ENCODE measurements at places on chromosomes 16 and 17.
A peak's percentile ranks its signal among the peaks of the same experiment; 100 is the strongest.

DNA sequence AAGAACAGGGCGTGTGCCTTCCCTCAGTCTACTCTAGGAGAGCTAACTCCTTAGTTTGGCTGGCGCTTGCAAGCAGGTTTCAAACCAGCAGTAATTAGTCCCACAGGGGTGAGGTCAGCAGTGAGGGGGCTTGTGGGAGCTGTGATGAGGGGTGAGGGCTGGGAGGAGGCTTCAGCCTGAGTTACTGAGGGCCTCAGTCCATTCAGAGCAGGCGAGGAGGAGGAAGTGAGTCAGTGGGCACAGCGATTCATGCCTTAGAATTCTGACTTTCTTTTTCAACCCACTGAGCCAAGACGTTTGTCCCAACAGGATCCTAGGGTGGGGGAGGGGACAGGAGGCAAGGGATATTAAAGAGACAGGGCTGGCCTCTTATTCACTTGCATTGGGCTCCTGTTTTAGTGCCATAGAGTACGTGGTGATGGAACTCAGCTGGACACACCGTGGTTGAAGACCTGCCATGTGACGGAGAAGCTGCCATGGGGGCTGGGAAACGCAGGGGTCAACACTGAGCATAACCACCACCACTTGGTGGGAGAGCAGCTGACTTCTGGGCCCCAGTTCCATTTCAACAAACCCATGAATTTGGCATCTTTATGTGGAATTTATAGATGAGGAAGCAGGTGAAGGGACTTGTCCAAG is 8.3 kb upstream of the ITGA3 start:
- DNase-seq: no peak

GRCh38 chr17:48190871-48191270 is 83.3 kb downstream of the SNX11 start:
- no peak for DNase-seq

- DNase-seq: no peak
Observed at GRCh38 chr16:373848-374615, 3.7 kb upstream of the MRPL28 start.

DNA sequence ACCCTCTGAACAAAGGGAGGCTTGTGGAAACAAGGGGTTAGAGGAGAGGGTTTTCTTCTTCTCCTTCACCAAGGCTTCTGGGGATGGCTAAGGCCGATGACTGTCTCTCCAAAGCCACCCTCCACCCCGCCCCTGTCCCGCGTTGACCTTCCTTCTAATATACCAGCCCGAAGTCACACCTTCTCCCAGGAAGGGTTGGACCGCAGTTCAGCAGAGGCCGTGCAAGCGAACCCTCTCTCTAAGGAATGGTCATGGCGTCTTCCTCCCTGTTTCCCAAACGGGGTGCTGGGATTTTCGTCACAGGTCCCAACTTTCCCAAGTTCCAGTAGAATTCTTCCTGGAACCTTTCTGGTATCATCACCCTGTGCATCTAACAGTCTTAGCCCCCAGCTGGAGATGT is 49.4 kb downstream of the FZD2 start:
- DNase-seq: no peak

- peak; percentile 31 for DNase-seq
Observed at GRCh38 chr17:82519971-82520903, 705 bp downstream of the FOXK2 start.

DNA sequence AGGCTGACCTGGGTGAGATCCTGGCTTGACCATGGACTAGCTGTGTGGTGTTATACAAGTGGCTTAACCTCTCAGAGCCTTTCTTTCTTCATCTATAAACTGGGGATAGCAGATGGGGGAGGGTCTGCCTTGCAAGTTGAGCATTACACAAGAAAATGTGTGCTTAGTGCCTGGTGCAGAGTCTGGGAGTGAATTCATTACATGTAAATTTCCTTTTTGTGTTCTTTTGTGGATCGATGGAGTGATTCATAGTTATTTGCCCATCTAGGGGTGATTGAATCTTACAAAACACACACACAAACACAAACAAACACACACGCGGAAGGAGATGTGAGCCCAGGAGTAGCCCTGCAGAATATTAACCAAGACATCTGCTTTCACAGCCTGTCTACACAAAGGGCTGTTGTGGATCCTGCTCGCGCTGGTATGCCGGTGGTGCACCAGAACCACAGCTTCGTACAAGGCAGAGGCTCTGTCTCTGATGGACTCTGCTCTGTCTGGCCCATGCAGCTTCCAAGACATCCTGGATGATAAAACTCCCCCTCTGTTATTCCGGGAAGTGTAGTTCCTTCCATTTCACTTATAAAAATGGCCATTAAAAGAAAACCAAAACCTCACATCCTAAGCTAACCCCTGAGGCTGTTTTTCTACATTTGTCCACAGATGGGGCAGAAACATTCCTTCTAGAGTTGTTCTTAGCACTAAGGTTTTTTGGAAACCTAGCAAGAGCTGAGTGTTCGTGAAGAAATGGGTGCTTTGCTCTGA is 86.1 kb downstream of the UTP18 start:
- no peak for DNase-seq

DNA sequence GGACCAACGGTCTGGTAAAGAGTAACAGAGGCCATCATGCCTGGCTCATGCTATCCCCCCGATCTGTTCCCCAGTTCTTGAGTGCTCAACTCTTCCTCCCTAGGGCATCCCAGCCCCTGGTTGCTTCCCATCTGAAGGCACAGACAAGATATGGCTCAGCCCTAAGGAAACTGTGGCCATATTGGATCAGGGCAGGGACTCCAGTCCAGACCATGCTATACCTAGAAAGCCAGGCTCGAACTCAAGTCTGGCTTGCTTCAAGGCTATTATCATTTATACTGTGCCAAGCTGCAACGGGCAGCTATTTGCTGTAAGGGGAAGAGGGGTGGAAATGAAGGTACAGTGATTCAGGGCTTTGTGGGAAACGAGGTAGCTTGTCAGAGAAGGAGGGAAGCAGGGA is 2.8 kb downstream of the UBTF start:
- no peak for DNase-seq

- peak; percentile 57 for DNase-seq
Observed at GRCh38 chr17:50328363-50329325, 17.3 kb upstream of the XYLT2 start.

DNA sequence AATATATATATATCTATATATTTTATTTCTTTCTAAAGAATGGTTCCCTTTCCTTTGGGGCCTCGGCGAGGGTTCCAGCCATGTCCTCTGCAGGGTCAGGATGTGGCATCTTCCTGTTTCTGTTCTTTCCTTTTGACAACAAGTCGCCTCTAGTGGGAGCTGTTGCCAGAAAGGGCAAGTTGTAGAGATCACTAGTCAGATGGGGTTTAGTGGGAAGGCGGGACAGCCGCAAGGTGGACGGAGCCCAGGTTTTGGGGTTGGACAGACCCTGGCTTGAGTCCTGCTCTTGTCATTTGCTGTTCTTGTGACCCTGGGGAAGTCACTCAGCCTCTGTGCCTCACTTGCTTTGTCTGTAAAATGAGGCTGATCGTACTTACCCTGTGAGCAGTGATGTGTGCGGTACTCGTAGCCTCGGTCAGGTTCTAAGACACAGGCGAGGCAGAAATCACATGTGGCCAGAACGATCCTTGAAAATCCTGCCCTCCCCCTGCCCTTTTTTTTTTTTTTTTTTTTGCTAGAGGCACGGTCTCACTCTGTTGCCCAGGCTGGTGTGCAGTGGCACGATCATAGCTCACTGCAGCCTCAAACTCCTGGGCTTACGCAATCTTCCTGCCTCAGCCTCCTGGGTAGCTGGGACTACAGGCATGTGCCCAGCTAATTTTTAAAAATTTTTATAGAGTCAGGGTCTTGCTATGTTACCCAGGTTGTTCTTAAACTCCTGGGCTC is 80.1 kb downstream of the ABCC6 start:
- no peak for DNase-seq

GRCh38 chr17:52207796-52208195 is 49.3 kb upstream of the CA10 start:
- DNase-seq: no peak

DNA sequence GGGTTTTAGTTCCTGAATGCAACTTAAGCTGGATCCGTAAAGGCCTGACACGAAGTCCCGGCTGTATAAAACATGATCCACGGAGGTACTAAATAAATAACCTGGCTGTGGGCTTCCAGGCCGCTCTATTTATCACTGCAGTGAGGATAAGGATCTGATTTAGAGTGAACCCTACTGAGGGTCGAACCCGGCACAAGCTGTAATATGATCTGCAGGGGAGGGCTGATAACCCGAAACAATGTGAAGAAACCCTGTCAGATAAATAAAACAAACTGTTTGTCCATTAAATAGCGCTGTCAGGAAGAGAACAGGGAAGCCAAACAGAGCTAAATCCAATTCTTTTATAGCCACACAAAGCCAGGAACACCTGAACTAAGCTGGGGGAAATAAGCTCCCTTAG is 375.6 kb upstream of the SALL1 start:
- DNase-seq: no peak

GRCh38 chr17:82794781-82795482 is 43.1 kb downstream of the TBCD start:
- peak; percentile 28 for DNase-seq

DNA sequence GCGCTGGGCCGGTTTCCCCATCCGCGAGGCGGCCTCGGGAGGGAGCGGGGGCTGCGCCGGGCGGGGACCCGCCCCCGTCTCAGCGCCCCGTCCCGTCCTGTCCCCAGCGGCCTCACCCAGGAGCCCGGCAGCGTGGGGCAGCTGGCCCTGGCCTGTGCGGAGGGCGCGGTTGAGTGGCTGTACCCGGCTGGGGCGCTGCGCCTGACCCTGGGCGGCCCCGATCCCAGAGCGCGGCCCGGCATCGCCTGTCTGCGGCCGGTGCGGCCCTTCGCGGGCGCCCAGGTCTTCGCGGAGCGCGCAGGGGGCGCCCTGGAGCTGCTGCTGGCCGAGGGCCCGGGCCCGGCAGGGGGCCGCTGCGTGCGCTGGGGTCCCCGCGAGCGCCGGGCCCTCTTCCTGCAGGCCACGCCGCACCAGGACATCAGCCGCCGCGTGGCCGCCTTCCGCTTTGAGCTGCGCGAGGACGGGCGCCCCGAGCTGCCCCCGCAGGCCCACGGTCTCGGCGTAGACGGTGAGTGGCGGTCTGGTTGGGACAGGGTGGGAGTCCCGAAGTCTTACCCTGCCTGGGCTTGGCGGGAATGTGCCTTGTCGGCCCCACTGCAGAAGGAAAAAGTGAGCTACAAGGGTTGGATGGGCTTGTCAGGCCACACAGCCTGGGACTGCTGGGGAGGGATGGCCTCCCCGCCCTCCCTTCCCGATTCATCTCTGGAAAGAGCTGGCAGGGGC is 720 bp downstream of the METRN start:
- no peak for DNase-seq

GRCh38 chr17:73137376-73137775 is 27.4 kb upstream of the SSTR2 start:
- no peak for DNase-seq

DNA sequence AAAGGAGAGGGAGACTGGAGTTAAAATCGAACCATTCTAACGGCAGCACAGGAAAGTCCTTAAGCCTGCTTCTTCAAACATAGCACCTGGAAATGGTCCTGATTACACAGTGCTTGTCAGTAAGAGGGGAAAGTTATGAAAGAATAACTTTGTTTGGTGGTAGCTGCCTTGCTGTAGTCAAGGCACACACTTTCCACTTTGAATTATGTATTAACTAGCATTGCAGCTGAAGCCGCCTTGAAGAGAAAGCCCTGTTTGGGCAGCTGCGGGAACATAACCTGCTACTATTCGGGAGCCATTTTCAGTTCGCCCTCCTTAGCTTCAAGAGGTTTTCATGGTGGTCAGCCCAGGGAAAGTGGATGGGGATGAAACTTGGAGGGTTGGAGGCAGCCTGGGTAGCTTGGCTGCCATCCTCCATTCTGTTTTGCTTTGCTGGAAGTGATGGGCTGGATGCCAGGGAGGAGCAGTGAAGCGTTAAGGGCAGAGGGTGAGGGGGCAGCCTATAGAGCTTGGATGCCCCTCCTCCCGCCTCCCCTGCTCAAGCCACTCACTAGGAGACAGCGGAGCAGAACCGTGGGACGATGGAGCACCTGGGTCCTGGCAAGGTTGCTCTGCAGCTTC is 5.3 kb upstream of the HAS3 start:
- no peak for DNase-seq

DNA sequence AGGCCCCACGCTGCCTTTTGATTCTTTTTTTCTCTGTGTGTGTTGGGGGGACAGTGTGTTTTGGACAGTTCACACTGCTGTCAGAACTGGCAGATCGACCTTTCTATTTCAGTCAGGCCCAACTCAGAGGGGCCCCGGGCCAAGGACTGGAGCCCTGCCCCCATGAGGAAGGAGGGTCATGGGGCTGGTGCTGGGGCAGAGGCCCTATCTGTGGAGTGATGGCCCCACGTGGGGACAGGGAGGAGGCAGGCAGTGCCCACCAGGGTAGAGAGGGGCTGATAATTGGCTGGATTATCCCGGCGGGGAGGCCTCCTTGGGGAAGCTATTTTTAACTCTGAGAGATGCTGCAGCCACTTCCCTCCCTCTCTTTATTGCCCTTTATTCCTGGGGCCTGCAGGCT is 5.7 kb upstream of the KCNJ12 start:
- DNase-seq: peak; percentile 72

GRCh38 chr17:69246726-69247375 is 18.2 kb upstream of the ABCA10 start:
- peak; percentile 50 for DNase-seq

DNA sequence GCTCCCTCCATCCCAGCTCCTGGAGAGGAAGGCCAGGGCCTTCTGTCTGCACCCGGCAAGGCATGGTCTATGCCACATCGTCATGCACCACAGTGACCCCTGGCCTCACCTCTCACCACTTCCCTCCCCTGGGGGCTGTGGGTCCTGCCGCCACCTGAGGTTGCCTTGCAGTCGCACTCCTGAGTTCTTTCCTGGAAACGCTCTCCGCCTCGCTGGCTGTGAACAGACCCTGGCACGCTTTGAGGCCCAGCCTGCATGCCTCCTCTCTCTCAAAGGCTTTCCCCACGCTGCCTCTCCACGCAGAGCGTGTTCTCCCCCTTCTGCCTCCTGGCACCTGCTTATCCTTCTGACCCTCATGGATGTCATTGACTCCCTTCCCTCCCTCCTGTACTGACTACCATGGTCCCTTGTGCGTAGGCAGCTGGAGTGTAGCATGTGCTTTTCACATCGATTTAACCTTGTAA is 45.4 kb downstream of the SEC14L1 start:
- DNase-seq: no peak

GRCh38 chr16:6032438-6032837 is 934.8 kb upstream of the EEF2KMT start:
- DNase-seq: no peak

DNA sequence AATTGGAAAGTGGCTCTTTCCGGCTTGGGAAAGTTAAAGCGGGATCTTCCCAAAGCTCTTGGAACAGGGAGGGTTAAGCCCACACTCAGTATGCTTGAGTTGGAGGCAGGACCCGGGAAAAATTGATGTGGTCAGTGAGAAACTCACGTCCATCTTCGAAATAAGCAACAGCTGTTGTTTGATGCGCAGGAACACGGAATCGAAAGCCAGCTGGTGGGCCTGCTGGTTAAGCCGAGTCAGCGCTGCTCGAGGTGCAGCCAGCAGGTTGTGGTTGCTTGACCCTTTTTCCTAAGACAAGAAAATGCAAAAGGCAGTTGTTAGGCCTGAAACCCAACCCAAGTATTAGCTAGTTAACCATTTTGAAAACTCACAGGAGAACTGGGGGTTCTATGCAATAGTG is 49.4 kb downstream of the COG7 start:
- no peak for DNase-seq
